ENCODE measurements at places on chromosomes 1 and 21.

DNA sequence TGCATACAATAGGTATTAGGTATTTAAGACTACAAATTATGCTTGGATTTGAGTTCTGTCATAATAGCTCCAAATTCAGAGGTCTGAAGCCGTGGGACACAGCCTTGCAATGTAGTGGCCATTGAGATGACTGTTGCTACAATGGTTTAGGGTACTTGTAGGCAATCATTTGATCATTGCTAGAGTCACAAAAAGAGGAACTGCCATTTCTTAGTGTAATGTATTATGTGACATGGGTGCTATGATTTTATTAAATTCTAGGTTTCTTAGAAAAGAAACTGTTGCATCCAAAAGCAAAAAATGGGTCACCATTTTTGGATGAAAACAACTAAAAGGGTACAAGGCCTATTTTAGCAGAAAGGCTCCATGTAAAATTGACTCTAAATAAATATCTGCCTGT lies 129.9 kb upstream of the ZNF644 start:
- DNase-seq, result no peak

GRCh38 chr1:213977486-213977842 lies 10.3 kb upstream of the PROX1 start:
- no peak for DNase-seq

GRCh38 chr1:170203693-170204092 lies 57.9 kb downstream of the NTMT2 start:
- DNase-seq, result no peak

- DNase-seq, result no peak
Observed at GRCh38 chr1:17614586-17614985, 75.1 kb downstream of the ARHGEF10L start.

DNA sequence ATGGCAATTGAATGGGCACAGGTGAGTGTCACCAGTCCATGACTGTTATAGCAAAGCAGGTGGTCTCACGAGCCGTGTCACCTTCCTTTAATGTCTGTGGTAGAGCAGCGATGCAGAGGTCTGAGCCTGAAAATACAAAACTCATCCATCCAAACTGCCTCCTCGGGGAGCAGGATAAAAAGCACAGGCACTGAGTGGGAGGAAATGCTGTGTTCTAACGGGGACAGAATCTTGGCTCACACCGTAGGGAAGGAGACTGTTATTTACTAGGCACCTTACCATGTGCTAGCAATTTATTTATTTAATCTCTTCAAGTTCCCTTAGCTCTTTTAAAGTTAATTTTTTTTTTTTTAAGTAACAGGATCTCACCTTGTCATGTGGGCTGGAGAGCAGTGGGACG lies 1.2 kb downstream of the ASCL5 start:
- DNase-seq, result no peak

DNA sequence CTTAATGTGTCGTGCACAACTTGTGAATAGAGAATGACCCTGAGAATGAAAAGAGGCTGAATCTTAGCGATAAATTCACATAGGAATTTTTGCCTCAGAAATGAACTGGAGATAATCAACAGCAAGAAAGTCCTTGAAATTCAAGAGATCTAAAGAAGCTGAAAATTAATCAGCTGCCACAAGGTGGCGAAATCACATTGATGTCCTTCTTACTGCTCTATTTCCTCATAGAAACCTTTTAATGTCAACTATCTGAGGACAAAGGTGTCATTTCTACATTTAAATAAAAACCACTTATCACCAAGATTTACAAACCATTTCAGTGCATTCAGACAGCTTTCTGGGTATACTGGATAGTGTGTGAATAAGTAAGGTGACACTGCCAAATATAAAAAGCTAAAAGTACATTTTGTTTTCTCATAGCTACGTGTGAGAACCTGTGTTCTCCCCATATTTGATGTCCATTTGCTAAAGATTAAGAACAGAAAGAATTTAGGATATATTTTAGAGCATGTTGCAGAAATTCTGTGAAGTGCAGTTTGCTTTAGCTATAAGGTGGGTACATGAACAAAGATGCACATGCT lies 485.3 kb upstream of the PTBP2 start:
- no peak for DNase-seq

GRCh38 chr1:210024282-210024681 lies 86.3 kb downstream of the SYT14 start:
- no peak for DNase-seq

DNA sequence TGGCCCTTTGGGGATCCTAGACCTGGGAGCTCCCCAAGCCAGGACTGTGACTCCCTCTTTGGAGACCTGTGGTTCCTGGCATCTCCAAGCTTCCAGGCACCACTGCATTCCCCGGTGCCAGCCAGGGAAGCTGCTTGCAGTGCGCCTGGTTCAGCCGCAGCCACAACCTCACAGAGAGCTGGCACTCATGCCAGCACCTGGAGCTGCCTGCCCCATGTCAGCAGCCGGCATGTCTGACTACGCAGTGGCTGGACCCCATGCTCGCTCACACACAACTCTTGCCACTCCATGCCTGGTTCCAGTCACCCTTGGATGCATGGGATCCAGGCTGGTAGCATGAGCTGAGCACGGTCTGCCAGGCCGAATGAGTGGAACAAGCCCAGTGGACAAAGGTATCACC lies 426.6 kb downstream of the LRRIQ3 start:
- no peak for DNase-seq

DNA sequence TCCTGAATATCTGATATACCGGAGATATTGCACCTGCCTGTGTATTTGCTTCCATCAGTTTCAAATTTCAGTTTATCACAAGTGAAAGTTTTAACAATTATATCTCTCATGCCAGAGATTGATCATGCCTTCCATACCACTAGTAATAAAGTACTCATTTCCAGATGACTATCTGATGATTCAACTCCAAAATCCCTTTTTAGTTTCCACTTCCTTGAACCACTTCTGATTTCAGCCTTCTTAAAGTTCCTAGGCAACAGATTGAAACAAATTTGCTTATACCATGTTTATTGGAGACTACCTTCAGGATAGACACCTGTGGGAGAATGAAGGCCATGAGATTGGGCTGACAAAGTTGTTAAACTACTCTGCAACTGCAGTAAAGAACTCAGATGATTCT lies 21.5 kb upstream of the COL11A1 start:
- DNase-seq, result no peak

- no peak for DNase-seq
Observed at GRCh38 chr1:113918243-113918642, 10.9 kb upstream of the HIPK1 start.

DNA sequence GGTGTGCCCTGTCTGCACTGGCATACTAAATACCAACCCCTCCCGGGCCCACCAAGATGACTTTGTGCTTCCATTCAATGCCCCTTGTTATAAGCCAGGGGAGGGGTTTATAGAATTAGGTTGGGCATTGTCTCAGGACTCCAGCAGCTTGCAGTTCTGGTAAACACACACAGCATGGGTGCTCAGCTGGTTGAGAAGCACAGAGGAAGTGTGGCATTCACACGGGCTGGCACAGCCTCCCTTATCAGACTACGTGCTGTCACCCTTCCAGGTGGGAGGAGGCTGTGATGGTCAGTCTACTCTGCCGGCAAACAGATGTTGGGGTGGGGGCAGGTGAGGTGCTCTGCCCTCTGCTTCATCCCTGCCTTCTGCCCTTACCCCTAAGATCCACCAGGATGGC lies 15.0 kb upstream of the SLC6A17 start:
- DNase-seq, result no peak

DNA sequence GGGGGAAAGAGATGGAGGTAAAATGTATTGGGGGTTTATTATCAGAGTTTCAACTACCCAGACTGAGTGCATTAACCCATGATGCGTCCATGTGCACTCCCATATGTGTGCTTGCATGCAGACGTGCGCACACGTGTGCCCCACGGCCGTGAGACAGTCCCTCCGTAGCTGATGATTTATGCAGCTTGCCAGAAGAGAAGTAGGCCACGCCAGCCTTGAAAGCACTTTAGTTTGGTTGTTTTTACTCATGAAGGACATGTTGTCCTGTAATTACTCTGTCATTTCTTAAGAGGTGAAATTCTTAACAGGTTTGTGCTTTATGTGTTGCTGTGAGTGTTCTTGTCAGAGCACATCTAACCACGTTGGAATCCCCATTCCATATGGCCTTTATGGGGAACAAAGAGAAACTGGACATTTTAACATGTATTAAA lies 467.8 kb downstream of the LMO4 start:
- no peak for DNase-seq

GRCh38 chr1:54826226-54826816 lies 25.2 kb upstream of the TTC22 start:
- no peak for DNase-seq

GRCh38 chr1:156118177-156118868 lies 3.8 kb downstream of the LMNA start:
- DNase-seq, result no peak

DNA sequence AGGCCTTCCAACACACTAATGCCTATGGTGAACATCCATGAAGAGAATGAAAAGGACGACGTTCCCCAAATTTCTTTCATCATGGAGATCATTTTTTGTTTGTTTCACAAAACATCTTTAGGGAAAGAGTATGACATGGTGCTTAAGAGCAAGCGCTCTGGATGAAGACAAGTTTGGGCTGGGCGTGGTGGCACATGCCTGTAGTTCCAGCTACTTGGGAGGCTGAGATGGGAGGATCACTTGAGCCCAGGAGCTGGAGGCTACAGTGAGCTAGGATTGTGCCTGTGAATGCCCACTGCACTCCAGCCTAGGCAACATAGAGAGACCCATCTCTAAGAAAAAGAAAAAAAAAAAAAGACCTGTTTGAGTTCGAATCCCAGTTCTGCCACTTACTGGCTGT lies 253.1 kb downstream of the PTPRU start:
- no peak for DNase-seq

- no peak for DNase-seq
Observed at GRCh38 chr1:21492356-21492625, 16.9 kb upstream of the ALPL start.

DNA sequence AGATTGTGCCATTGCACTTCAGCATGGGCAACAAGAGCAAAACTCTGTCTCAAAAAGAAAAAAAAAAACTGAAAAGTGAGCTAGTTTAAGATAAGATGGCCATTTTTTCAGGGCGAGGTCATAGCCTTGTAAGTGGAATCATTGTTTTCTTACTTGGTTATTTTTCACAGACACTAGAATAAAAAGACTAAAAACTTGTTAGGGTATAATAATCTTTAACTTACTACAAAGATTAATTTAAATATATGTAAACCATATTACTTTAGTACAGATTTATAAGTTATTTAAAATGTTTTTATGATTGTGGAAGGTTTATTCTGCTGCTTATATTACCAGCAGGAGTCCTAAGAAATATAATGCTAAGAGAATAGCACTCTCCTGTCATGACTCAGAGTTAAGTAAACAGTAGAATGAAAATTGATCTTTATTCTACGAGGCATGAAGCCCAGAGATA lies 23.5 kb downstream of the ANGPTL1 start:
- DNase-seq, result no peak

GRCh38 chr1:36269408-36269838 lies 36.7 kb upstream of the SH3D21 start:
- DNase-seq, result no peak

- no peak for DNase-seq
Observed at GRCh38 chr1:44689447-44689765, 14.9 kb downstream of the ARMH1 start.

GRCh38 chr1:168303716-168304540 lies 23.3 kb downstream of the TBX19 start:
- no peak for DNase-seq

DNA sequence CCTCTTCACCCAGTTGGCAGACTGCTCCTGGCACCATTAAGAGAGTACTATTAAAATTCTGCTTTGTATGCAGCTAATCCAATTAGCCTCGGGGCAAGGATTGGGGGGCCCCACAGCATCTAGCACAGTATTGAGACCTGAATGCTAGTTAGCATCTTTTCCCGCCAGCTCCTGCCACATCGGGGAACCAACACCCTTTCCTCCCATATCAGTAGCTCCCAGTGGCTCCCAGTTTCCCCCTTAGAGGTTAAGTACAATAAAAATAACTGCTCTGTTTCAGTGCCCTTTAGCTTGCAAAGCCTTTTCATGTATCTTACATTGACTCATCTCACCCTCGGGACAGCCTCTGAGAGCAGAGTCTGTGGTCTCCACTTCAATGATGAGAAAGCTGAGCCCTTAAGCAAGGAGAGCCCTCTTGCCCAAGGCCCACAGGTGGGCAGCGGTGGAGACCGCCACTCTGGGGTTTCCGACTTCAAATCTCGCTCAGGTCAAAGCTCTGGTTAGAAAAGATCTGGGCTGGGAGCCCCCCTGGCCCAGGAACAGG lies 4.2 kb upstream of the PMVK start:
- DNase-seq, result peak; percentile 44

GRCh38 chr1:162388615-162389014 lies 7.1 kb downstream of the C1orf226 start:
- DNase-seq, result no peak

DNA sequence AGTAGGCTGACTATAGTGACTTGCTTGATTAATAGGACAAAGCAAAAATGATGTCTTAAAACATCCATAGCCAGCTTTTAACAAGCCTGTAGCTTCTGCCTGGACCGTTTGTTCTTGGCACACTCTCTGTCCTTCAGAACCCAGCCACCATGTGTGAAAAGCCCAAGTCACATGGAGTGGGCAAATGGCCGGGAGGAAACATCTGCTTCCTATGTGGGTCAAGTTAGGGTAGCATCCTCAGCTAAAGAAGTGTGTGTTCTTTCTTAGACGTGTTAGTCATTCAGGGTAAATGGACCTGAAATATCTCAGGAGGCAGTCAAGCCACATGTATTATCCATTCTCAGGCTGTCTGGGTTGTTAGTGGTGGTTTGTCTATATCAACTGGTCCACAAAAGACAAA lies 23.4 kb downstream of the RD3 start:
- no peak for DNase-seq

GRCh38 chr1:84998642-84999280 lies 1.8 kb upstream of the MCOLN2 start:
- DNase-seq, result peak; percentile 66

DNA sequence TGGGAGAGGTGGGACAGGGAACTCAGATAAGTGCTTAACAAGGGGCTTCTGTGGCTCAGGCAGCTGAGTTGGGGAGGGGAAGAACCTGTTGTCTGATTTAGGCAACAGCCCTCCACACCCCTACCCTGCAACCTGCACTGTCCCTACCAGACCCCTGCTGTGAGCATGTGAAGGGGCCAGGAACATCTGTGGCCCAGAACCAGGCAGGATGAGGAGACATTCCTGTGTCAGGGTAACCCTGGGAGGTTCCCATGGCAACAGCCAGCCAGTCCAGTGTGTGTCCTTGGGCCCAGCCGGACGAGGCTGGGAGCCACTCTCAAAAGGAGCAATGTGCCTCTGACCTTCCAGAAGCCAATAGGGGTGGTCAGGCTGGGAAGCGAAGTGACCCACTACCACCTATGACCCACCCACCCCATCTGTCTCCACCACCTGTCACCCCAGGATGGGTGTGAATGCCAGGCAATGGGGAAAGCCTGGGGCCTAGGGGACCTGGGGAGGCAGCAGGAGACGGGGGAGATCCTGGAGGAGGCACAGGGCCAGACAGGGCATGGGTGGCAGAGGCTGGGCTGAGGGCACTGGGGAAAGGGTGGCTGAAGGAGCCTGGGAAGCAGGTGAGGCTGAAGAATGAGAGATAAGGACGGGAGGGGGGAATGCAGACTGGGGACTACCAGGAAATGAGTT lies 5.0 kb upstream of the PMVK start:
- DNase-seq, result no peak

Measured in activated CD4-positive, alpha-beta T cell treated with anti-CD3 and anti-CD28 coated beads for 48 hours (primary cell).